CD4-positive, alpha-beta T cell treated with Interleukin-15 for 4 hours (primary cell): ENCODE measurements at places on chromosomes 16 and 17.
A peak's percentile ranks its signal among the peaks of the same experiment; 100 is the strongest.

- no peak for DNase-seq
Observed at GRCh38 chr17:5929721-5930120, 140.5 kb upstream of the WSCD1 start.

DNA sequence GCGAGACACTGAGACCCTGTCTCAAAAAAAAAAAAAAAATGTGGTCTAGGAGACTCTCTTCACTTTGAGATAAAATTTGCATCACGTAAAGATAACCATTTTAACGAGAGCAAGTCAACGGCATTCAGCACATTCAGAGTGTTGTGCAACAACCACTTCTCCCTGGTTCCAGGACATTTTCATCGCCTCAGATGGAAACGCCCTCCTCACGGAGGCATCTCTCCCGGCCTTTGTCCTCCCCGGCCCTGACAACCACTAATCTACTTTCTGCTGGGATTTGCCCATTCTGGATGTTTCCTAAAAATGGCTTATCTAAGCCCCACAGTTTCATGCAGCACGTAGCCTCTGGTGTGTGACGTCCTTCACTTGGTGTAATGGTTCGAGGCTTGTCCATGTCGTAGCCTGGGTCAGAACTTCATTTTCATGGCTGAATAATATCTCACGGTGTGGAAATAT is 6.4 kb upstream of the NPRL3 start:
- no peak for DNase-seq

GRCh38 chr17:61723914-61724313 is 132.9 kb upstream of the NACA2 start:
- no peak for DNase-seq

DNA sequence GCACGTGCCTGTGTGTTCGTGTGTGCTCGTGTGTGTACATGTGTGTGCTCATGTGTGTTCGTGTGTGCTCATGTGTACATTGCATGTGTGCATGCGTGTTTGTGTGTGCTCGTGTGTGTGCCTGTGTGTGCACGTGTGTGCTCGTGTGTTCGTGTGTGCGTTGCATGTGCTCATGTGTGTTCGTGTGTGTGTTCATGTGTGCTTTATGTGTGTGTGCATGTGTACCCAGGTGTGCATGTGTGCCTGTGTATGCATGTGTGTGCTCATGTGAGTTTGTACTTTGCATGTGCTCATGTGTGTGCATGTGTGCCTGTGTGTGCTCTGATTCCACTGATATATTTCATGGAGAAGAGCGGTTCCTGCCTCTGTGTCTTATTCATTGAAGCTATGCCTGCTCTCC is 265.5 kb downstream of the FOXL1 start:
- no peak for DNase-seq

DNA sequence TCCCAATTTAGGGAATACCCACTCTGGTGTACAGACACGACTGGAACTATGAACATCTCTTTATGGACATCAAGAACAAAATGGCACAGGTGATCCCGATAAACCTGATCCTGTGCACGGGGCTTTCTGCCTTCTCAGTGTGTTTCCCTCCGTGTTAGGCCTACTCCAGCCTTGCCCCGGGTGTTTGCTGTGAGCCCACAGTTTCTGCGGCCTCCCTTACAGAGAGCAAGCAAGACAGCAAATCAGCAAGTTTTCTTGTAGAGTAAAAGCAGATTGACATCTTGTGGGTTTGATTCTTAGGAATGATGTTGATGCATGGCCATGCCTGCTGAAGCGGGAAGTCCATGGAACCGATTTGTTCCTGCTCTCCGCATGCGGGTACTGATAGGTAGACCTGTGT is 26.4 kb upstream of the ENDOV start:
- no peak for DNase-seq

DNA sequence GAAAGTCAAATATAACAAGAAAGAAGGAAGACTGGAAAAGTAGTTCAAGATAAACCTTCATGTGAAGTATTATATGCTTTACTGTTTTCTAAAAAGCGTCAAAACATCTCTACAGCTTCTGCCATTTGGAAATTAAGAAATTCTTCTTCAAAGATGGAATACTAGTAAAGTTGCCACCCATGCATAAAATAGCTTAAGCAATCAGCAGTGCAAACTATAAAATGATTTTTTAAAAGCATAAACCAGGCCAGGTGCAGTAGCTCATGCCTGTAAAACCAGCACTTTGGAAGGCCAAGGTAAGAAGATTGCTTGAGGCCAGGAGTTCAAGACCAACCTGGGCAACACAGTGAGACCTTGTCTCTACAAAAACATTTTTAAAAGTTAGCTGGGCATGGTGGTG is 68.2 kb downstream of the USP32 start:
- DNase-seq = no peak

- DNase-seq = no peak
Observed at GRCh38 chr16:17345043-17345442, 125.7 kb downstream of the XYLT1 start.

DNA sequence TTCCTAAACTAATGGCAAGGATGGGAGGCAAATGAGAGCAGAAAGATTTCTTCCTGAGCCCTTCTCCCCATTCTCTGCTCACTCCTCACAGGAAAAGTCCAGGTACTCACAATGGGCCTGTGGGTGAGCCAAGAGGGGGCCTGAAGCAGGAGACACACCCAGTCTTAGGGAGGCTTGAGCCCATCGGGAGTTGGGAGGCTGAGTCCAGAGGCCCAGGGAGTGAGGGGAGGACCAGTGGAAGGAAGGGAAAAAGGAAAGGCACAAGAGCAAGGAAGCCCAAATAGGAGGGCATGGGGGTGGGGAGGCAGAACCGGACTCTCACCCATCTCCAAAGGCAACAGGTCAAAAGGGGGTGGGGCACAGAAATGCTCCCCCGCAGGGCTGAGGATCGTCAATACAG is 68.1 kb upstream of the CNEP1R1 start:
- no peak for DNase-seq

- no peak for DNase-seq
Observed at GRCh38 chr17:40416671-40417070, 1.0 kb downstream of the TOP2A start.

GRCh38 chr17:10171122-10171571 is 27.3 kb downstream of the GAS7 start:
- no peak for DNase-seq

- DNase-seq = no peak
Observed at GRCh38 chr16:47073223-47074155, 70.3 kb downstream of the NETO2 start.

GRCh38 chr16:84868829-84869472 is 49.2 kb downstream of the CRISPLD2 start:
- no peak for DNase-seq

- DNase-seq = no peak
Observed at GRCh38 chr17:83191388-83192160, 112.2 kb downstream of the METRNL start.

GRCh38 chr17:79324194-79324593 is 249.6 kb downstream of the ENGASE start:
- no peak for DNase-seq

- DNase-seq = no peak
Observed at GRCh38 chr17:77337150-77337549, 196.4 kb downstream of the SEC14L1 start.

- no peak for DNase-seq
Observed at GRCh38 chr17:48587276-48588073, 2.6 kb downstream of the HOXB3 start.

GRCh38 chr17:70709596-70709995 is 540.3 kb downstream of the KCNJ2 start:
- DNase-seq = no peak

DNA sequence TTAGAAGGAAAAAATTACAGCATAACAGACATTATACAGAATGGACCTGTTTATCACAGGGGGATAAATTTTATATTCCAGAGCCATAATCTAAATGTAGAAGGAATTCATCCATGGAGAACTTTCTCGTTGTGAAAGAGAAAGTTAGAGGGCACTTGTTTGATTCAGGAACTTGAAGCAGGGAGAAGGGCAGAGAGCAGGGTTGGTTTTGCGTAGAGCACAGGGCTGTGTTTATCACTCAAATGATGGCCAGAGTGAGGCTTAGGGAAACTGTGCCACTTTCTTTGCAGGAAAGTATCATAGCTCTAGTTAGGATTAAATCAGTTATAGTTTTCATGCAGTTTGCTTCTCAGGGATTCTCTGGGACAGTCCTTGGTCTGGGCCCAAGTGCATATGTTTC is 29.1 kb upstream of the MED13 start:
- no peak for DNase-seq

DNA sequence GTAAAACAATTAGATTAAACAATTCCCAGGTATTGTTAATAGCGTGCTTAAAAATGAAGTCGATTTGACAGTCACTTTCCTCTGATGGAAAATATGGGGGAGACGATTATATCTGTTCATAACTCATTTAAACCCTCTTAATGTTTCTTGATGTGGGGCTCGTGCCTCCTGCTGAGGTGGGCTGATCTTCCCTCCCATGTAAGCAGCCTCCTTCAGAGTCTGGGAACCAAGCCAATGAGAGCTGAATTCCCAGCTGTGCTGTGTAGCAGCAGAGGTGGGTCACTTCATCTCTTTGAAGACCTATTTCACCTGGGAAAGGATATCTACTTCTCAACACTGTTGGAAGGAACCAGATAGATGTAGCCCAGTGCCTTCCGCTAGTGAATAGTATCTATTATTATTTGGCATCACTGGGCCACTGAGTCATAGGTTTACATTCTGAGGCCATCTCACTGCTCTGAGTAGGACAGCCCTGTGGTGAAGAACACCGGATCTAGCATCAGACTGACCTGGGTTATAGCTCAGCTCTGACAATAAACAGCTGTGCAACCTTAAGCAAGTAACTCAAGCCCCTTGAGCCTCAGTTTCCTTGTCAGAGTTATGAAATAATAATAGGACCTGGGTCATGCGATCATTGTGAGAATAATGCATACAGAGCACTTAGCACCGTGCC is 85.3 kb upstream of the C16orf82 start:
- no peak for DNase-seq

- DNase-seq = no peak
Observed at GRCh38 chr17:37833237-37833859, 88.5 kb upstream of the HNF1B start.

DNA sequence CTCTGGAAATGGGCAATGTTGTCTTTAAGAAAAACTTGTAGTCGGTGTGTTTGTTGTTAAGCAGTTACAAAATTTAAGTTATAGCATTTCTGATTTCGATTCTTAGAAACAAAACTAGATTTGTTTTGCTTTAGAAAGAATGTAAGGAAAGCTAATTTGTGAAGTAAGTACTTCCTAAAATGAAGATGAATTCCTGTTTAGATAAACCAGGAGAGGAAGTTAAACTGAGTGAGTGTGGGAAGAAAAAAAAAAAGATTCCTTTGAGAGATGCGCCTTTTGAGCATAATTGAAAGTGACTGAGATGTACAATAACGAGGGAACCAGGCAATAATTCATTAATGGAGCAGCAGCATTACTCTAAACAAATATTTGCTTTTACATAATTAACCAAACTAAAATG is 52.4 kb upstream of the ALOX12 start:
- DNase-seq = no peak

GRCh38 chr16:57041182-57042156 is 50.9 kb upstream of the CPNE2 start:
- DNase-seq = peak; percentile 90

GRCh38 chr17:35192708-35193107 is 1.5 kb downstream of the SLC35G3 start:
- no peak for DNase-seq

- DNase-seq = no peak
Observed at GRCh38 chr16:74825941-74826340, 51.3 kb upstream of the FA2H start.

DNA sequence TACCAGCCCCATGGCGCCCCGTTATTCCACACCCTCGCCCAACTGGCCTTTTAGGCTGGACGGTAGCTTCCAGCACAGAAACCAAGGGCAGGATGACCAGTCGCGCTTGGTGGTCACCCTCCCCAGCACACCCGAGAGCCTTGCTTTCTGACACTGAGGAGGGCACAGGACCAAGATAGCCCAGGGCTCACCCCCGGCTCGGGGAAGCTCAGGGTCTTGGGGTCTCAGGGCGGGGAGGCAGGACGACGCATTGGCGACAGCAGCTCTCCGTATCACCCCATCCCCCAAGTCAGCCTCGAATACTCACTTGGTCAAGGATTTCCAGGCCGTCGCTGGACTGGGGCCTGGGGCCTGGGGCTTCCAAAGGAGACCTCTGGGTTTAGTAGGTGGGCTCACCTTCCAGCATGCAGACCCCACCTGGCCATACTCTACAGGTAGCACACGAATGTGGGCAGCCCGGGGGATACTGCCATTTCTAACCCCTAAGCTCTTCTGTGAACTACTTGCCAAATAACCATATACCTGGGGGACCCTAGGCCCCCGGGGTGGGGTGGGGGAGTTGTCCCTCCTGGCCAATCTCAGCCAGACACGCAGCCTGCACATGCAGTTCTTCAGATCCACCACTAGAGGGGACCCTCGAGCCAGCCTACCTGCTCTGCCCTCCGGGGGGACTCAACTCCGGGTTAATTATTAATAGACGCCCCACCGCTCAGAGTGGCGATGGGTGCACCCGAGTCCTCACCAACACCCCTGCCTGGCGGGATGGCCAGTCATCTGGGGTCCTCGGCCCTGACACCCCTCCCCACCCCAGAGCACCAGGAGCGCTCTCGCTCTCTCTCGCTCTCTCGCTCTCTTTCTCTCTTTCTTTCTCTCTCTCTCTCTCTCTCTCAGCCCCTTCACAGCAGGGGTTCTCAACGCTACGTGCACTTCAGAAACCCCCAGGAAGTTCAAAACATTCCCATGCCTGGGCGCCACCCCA is 30.0 kb downstream of the TBC1D16 start:
- peak; percentile 65 for DNase-seq

- no peak for DNase-seq
Observed at GRCh38 chr17:7944326-7944725, 12.3 kb downstream of the CNTROB start.

GRCh38 chr17:66043419-66043818 is 148.5 kb downstream of the CEP112 start:
- DNase-seq = no peak

- no peak for DNase-seq
Observed at GRCh38 chr17:77451894-77452852, 311.4 kb downstream of the SEC14L1 start.

GRCh38 chr16:57273359-57273758 is 11.1 kb downstream of the PLLP start:
- no peak for DNase-seq

DNA sequence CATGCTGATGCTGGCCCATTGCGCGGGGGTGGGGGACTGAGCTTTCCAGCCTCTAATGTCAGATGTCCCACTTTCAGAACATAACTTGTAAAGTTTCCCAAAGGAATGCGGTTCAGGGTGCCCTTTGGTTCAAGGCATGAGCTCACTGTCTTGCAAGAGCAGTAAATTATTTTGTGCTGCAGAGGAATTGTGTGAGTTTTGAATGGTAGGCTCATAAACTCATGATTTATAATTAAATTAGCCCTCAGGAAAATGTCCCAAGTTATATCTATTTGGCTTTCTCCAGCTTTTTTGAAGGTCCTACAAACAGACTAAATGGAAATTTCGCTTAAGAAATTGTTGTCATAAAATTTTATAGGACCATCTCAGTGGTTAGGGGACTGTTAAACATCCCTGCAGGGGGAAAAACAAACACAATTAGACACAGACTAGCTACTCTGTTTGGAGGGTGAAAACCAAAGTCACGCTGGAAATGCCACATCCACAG is 321.8 kb downstream of the HS3ST3B1 start:
- no peak for DNase-seq

GRCh38 chr17:73320601-73321264 is 8.9 kb upstream of the CDC42EP4 start:
- DNase-seq = no peak
